Foreskin melanocyte (primary cell): ENCODE measurements at places on chromosomes 7 and 10.

GRCh38 chr7:36904802-36905201 lies 180.5 kb upstream of the AOAH start:
- peak; percentile 55 for DNase-seq

GRCh38 chr7:29500719-29501118 lies 62.9 kb upstream of the PRR15 start:
- DNase-seq: no peak

GRCh38 chr7:14626076-14626475 lies 276.5 kb downstream of the DGKB start:
- no peak for DNase-seq

DNA sequence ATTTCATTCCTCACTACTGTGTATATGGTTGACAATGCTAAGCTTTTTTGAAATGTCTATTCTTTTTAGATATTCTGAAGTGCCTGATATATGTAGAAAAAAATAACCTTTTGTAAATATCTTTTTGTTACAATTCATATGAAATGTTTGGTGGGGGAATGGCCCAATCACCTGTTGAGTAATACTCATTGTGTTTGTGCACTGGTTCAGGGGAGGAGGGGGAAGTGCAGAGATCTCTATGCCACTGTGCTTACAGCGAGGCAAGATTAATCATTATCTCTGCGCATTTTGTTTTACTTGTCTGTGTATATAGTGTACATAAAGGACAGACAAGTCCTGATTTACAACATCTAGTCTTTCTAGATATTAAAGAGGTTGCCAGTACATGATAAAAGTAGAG lies 25.2 kb downstream of the NUP42 start:
- no peak for DNase-seq

GRCh38 chr10:14349081-14349480 lies 18.4 kb upstream of the FRMD4A start:
- DNase-seq: no peak

- DNase-seq: no peak
Measured at GRCh38 chr10:127836966-127837365, 55.8 kb downstream of the CLRN3 start.

- DNase-seq: no peak
Measured at GRCh38 chr10:34719746-34720145, 95.3 kb downstream of the PARD3 start.

GRCh38 chr7:25846722-25847121 lies 305.3 kb upstream of the NFE2L3 start:
- peak; percentile 61 for DNase-seq

DNA sequence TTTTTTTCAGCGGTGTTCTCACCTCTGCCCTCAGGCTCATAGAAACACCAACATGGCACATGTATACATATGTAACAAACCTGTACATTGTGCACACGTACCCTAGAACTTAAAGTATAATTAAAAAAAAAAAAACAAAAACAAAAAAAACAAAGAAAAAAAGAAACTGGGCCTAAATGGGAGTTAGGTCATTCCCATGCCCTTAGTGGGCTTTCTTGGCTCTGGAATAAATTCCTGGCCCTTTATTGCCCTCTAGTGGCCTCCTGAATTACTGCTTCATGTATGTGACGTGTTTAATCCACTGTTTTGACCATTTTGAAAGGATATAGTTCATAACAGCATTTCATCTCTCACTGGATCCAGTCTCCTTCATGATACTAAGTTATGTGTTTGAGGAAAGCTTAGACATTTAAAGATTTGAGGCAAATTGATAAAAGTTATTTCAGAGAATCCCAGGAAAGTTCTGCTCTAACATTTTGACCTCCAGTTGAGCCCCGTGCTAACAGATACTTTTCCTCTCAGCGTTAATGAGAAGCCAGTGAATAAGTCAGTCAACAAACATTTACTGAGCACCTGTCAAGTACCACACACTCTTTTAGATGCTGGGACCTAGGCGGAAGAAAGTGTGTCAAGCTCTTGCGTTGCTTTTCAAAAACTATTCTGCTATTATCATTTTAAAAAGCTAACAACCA lies 54.7 kb upstream of the SYPL1 start:
- DNase-seq: peak; percentile 54

DNA sequence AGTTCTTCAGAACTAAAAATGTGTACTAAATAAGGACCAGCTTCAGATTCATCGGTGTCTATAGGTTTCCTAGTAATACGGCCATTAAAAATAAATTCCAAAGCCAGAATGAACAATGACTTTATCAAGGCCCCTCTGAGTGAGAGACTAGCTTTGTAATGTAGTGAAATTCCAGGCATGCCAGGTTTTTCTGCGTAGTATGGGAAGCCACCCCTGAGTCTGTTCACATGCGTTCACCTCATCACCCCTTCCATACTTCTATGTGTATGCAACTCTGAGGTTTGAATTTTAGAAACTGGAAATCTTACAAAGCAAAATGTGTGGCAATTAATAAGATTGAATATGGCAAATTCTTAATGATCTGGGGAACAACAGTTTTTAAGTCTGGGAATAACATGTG lies 24.5 kb downstream of the RNF32 start:
- DNase-seq: no peak

GRCh38 chr7:72394016-72394415 lies 18.1 kb downstream of the CALN1 start:
- DNase-seq: no peak

GRCh38 chr10:83562381-83562780 lies 576.9 kb upstream of the GHITM start:
- DNase-seq: no peak

DNA sequence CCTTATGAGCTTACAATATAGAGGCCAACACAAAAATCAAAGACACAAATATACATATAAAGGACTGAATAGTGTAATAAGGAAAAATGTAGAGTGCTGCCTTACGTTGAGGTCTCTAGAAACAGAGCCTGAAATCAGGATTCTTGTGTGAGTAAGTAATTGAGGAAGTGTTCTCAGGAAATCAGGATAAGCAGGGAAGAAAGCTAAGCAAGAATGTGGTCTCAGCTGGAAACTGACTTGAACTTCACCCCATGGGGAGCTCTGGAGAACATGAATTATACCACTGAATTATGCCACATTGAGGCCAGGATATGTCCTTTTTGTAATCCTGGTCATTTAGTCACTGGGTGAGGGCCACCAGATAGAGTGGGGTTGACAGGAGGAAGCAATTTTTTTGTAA lies 191.9 kb downstream of the ETV1 start:
- no peak for DNase-seq

- no peak for DNase-seq
Measured at GRCh38 chr7:49243521-49243920, 319.2 kb downstream of the CDC14C start.

DNA sequence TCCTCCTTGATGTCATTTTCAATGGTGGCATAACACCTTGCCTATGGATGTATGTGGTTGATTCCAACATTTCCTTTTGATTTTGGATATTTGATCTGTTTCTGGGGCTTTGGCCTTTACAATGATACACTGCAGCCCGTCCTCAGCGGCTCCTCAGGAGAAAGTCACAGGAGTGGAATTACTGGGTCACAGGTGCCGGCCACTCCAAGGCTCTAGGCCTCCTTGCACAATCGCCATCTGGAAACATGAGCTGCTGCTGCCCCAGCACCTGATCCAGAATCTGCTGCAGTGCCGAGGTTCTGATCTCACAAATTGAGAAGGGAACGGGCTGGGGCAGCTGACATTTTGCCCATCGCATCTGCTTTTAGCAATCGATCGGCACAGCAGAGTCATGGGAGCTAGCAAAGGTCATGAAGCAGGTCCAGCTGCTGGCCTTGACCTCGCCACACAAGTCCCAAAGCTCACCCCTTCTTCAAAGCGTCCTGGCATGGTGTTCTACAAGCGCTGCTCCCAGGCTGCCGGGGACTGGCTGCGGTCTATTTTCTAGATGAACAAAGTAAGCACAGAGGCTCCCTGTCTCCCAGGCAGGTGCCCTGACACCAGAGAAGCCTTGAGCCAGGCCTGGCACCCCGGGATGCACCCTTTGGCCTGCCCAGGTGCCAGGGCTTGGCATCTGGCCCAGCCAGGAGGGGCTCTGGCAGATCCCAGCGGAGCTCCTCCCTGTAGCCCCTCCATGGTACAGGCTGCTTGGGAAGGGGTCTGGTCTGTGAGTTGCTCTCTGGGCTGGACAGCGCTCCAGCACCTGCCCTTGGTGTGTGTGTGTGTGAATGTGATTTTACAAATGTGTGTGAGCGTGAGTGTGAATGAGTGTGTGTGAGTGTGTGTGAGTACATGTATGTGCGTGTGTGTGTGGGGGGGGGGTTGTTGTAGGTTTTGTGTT lies 201.8 kb downstream of the GLRX3 start:
- no peak for DNase-seq

GRCh38 chr7:30700941-30701340 lies 18.7 kb upstream of the CRHR2 start:
- DNase-seq: no peak
